Central memory CD8-positive, alpha-beta T cell (primary cell): ENCODE measurements at places on chromosomes 1 and 21.

- H3K4me1 ChIP-seq = peaks cover 5% of the 10 kb centered on the region
- no peak overlapping the region for H3K4me3 ChIP-seq
- H3K27me3 ChIP-seq = no peaks in the 10 kb centered on the region
- peaks cover 10% of the 10 kb centered on the region for H3K36me3 ChIP-seq
- no peak overlapping the region for H3K27ac ChIP-seq
These were observed 373.9 kb downstream of the VAV3 start for GRCh38 chr1:107590900-107591622.

DNA sequence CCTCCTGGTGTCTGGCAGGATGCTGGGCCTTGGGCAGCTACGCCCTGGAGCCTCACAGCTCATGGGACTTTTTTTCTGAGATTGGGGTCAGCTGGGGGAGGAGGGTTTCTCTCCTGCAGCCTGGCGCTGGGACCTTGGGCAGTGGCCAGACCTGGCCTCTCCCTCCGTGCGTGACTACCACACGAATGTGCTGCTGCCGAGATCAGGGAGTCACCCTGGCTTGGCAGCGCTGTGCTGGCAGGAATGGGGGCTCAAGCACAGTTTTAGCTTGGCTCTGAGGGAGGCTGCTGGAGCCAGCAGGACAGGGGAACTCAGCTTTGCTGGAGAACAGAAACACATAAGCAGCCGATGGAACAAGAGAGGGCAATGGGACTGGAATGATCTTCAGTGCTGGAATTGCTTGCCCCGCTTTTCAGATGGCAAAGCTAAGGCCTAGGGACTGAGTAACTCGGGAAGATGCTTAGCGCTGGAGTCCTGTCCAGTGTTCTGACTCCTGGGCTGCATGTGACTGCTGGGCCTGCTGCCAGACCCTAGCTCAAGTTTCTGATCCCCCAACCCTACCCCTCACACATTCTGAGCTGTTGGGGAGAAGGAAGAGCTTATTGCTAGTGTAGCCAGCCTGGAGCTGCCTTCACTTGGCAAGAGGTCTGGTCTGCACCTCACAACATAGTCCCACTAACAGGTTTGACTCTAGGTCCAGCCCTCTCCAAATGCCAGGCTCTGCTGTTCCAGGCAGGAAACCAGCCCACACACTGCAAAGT lies 69.9 kb downstream of the NAV1 start:
- H3K27me3 ChIP-seq = peaks cover 10% of the 10 kb centered on the region
- H3K36me3 ChIP-seq = no peaks in the 10 kb centered on the region
- no peaks in the 10 kb centered on the region for H3K4me1 ChIP-seq
- DNase-seq = no peak

DNA sequence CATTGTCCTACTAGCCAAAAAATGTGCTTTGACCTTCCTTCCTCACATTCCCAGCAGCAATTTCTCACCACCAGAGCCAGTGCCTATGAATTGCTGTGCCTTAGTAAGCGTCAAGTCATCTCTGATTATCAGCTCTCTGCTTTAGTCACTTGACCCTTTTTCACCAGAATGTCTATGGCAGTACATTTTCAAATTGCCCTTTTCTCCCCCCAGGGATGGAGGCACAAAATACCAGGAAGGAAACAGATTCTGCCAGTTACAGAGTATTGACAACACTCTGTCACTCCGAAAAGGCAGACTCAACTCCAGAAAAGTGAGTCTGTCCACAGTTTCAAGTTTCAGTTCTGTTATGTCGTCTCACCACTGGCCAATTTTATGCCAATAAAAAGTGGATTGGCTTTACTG lies 167.4 kb downstream of the TNFSF18 start:
- peaks cover 12% of the 10 kb centered on the region for H3K4me1 ChIP-seq
- H3K36me3 ChIP-seq = no peaks in the 10 kb centered on the region
- peak overlapping the region; percentile 53 for H3K4me3 ChIP-seq
- H3K27ac ChIP-seq = peak overlapping the region; percentile 76

DNA sequence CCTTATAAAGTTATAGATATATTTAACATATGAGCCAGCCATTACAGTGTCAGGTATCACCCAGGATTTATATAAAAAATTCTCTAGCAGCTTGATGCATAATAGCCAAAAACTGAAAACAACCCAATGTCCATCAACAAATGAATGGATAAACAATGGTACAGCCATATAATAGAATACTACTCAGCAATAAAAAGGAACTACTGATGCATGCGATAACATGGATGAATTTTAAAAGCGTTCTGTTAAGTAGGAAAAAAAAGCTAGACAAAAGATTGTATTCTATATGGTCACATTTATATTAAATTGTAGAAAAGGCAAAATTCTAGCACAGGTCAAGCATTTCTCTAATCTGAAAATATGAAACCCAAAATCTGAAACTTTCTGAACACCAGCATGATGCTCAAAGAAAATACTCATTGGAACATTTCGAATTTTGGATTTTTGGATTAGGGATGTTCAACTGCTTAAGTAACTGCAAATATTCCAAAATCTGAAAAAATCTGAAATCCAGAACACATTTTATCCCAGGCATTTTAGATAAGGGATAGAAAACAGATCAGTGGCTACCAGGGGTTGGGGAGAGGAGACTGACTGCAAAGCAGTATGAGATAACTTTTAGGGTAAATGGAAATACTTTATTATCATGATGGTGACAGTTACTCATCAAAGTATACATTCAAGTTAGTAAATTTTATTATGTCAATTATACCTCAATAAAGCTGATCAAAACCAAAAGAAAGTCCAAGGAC lies 22.0 kb downstream of the SLC16A1 start:
- no peaks in the 10 kb centered on the region for H3K4me1 ChIP-seq
- no peak overlapping the region for H3K4me3 ChIP-seq
- peaks cover 2% of the 10 kb centered on the region for H3K36me3 ChIP-seq
- peak overlapping the region; percentile 21 for H3K27ac ChIP-seq
- no peaks in the 10 kb centered on the region for H3K27me3 ChIP-seq

GRCh38 chr1:184257873-184258272 lies 129.0 kb upstream of the C1orf21 start:
- H3K27me3 ChIP-seq = peaks cover 53% of the 10 kb centered on the region
- no peak for DNase-seq
- H3K4me3 ChIP-seq = no peak overlapping the region

GRCh38 chr1:3510136-3510955 lies 55.9 kb downstream of the ARHGEF16 start:
- H3K27me3 ChIP-seq = no peaks in the 10 kb centered on the region
- no peaks in the 10 kb centered on the region for H3K36me3 ChIP-seq
- no peak overlapping the region for H3K4me3 ChIP-seq
- no peak overlapping the region for H3K27ac ChIP-seq
- H3K4me1 ChIP-seq = no peaks in the 10 kb centered on the region
- no peak for DNase-seq
